ENCODE measurements at places on chromosomes 13 and 19.

DNA sequence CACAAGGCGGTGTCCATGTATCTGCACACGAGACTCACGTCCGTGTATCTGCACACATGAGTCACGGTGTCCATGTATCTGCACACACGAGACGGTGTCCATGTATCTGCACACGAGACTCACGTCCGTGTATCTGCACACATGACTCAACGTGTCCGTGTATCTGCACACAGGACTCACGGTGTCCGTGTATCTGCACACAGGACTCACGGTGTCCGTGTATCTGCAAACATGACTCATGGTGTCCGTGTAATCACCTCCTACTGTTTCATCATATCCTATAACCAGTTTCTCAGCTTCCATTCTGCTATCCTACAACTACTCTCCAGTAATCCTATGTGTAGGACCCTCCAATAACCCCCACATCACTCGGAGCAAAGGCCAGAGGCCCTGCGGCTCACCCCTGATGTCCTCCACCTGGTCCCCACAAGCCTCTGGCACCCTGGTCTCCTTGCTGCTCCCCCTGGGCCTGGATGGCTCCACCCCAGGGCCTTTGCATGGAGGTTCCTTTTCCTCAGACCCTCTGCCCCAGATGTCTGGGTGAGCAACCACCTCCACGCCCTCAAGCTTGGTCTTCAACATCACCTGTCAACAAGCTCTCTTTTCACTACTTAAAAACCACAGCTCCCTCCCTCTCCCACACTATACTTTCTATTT lies 2.5 kb upstream of the TMEM255B start:
- no peak for DNase-seq

DNA sequence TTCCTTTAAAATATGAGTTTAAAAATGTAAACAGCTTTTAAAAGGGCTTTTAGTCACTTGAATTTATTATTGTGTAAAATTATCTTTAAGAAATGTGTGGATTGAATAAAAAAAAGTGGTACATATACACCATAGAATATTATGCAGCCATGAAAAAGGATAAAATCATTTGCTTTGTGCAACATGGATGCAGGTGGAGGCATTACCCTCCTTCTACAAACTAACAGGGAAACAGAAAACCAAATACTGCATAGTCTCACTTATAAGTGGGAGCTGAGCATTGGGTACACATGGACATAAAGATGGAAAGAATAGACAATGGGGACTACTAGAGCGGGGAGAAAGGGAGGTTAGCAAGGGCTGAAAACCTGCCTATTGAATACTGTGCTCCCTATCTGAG lies 999.3 kb downstream of the SLITRK5 start:
- DNase-seq = no peak

DNA sequence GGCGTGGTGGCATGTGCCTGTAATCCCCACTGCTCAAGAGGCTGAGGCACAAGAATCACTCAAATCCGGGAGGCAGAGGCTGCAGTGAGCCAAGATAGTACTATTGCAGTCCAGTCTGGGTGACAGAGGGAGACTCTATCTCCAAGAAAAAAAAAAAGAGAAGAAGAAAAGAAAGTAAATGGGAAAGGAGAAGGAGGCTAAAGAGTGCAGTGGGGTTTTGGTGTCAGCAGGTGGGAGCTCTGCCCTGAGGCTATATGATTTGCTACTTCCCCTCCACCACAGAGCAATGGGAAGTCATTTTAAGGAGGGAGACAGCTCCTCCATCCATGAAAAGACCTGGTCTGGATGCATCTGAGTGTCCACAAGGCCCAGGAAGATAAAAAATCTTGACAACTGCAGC lies 23.1 kb downstream of the UNC13A start:
- DNase-seq = no peak

- DNase-seq = no peak
Measured at GRCh38 chr19:18368504-18369222, 17.3 kb upstream of the GDF15 start.

- DNase-seq = no peak
Measured at GRCh38 chr13:34372581-34372980, 554.6 kb downstream of the RFC3 start.

GRCh38 chr13:38440666-38441065 lies 91.0 kb downstream of the UFM1 start:
- DNase-seq = no peak

- no peak for DNase-seq
Measured at GRCh38 chr13:50421473-50422130, 406.4 kb downstream of the KCNRG start.

DNA sequence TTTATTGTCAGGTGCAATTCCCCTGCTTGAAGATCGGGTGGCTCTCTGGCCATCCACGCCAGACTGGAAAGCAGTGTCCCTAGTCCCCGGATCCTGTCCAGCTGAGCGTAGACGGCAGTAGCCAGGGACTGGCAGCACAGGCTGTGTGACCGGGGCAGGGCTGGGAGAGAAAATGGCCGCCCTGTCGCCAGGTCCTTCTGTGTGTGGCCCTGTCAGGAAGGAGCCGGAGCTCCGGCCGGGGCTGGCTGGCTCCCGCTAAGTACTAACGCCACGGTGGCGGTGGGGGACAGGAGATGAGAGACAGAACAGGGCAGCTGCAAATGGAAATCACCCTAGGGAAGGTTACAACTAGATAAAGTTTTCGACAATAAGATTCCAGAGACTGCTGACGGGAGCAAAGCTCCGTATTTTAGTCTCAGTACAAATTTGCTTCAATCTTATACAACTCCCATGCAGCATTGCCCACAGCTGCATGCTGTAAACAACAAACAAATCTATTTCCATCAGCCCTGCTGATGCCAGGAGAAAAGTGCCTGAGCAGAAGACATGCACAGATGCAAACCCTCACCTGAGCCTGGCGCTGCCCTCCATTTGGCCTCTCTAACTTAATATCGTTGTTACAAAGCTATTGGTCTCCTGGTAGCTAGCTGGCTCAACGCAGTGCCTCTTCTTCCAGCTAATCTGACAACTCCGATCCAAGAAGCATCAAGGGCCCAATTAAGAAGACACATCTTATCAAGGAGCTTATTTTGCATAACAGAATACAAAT lies 253.0 kb downstream of the TSHZ3 start:
- no peak for DNase-seq

- DNase-seq = no peak
Measured at GRCh38 chr19:1577090-1577928, 9.2 kb upstream of the MEX3D start.

DNA sequence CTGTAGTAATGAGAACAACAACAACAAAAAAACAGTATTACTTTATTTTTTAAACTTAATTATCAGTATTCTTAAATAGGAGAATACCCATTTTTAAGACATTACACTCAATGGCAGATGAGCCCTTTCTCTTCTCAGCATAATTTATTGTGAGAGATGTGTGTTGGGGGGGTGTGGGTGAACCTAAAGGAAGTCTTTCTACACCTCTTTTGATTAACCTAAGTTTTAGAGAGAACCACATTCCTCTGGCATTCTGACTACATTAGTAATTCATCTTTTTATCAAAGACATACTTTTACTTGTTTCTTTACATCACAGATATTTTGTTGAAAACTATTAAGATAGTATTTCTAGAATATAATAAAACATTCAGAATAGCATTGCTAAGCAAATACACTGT lies 890.9 kb downstream of the PCDH9 start:
- no peak for DNase-seq

GRCh38 chr13:113650275-113650674 lies 7.7 kb downstream of the ATP4B start:
- DNase-seq = no peak

DNA sequence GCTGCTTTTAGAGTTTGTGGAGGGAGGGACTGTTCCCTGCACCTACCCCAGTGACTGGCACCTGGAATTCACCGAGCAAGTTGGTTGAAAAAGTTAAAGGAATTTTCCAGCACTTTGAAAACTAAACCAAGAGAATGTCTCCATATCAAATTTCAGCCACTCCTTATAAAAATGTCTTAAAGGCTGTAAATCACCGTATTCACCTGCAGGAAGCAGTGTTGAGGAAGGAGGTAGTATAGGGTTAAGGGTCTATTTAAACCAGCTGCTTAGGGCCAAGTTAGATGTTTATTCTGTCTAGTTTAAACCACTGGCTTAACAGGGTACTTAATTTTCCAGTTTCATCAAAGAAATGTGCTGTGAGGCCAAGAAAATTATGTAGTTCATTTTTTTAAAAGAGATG lies 3.8 kb upstream of the RAB20 start:
- DNase-seq = no peak

GRCh38 chr13:26999499-26999898 lies 172.1 kb downstream of the USP12 start:
- no peak for DNase-seq

DNA sequence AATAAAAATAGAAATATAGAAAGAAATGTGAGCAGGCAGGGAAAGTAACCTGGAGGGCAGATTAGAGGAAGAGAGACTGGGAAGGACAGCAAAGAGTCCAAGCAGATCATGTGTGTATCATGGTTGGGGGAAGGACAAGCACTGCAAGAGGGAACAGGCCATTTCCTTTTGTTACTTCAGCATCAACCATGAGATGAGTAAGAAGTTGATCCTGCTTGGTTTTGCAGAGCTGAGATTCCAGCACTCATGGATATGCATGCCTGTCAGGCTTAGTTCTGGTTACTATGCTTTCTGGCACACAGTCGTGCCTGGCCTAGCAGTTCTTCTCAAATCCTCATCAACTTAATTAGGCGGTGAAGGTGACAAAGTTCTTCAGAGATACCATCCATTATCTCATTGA lies 18.1 kb downstream of the NALCN start:
- no peak for DNase-seq

GRCh38 chr13:27005976-27006518 lies 165.6 kb downstream of the USP12 start:
- no peak for DNase-seq

GRCh38 chr13:51549050-51549449 lies 35.2 kb upstream of the WDFY2 start:
- no peak for DNase-seq

GRCh38 chr13:52749419-52749818 lies 9.8 kb upstream of the CNMD start:
- DNase-seq = no peak

- no peak for DNase-seq
Measured at GRCh38 chr19:57245066-57245465, 4.6 kb downstream of the ZNF805 start.

DNA sequence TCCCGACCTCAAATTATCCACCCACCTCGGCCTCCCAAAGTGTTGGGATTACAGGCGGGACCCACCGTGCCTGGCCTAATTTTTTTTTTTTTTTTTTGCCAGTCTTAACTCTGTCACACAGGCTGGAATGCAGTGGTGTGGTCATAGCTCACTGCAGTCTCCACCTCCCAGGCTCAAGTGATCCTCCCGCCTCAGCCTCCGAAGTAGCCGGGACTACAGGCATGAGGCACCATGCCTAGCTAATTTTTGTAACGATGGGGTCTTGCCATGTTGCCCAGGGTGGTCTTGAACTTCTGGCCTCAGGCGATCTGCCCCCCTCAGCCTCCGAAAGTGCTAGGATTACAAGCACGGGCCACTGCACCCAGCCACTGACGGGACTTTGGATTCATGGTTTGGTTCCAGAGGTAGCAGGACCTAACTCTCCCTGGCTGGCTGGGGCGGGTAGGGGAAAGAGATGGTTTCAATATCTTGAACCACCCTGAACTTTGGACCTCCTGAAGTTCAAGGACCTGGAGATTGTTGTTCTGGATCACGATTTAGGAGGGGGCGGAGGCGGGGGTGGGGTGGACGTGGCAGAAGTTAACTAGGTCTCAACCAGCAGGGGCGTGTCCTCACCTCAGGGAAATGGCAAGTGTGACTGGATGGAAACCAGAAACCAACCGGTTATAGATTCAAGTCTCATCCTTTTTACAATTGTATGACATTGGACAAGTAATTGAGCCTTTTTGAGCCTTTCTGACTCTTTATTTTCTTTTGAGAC lies 40.8 kb downstream of the IER2 start:
- DNase-seq = no peak

- no peak for DNase-seq
Measured at GRCh38 chr13:50228527-50228926, 213.3 kb downstream of the KCNRG start.

- no peak for DNase-seq
Measured at GRCh38 chr19:27885359-27885758, 1327.6 kb downstream of the UQCRFS1 start.

DNA sequence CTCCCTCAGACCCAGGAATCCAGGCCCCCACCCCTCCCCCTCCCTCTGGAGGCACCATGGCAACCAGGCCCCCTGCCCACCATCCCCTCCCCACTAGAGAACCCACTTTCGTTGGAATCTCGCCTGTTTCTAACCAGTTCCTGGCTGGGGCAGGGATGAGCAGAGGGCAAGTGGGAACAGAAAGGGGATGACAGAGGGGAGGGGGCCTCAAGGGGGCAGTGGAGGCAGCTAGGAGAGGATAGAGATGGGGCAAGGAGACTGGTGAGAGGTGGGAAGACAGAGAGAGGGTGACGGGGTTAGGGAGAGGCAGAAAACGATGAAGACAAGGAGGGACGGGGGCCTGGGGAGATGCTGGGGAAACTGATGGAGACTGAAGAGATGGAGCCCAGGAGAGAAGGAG lies 586 bp upstream of the C19orf81 start:
- no peak for DNase-seq

GRCh38 chr13:111361873-111362648 lies 41.6 kb downstream of the TEX29 start:
- DNase-seq = no peak

DNA sequence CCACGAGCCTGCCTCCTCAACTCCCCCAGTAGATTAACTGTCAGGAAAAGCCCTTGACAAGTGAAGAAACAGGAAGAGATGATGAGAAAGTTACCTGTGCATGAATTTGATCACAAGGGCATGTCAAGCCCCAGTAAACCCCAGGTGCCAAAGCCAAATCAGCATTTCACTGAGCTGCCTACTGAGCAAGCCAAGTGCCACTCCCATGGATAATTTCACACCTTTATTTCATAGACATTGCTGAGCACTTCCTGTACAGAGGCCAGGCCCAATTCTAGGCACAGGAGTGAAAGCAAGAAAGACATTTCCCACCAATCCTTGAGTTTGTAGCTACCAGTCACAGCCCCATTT lies 2.4 kb downstream of the GADD45GIP1 start:
- no peak for DNase-seq
